Uterus (tissue), 4 donors: ENCODE measurements at places on chromosomes 16 and 17. TPM values are rescaled to one million over a fixed set of nuclear protein-coding genes. Genes with fewer than 3 reads are reported as not detected.

GRCh38 chr17:1995321-1995892 is 29.7 kb downstream of the RTN4RL1 start:
- H3K4me3 ChIP-seq = no peak overlapping the region
- no peaks in the 10 kb centered on the region for H3K4me1 ChIP-seq
- H3K27ac ChIP-seq = no peak overlapping the region
- no peaks in the 10 kb centered on the region for H3K36me3 ChIP-seq
- no peaks in the 10 kb centered on the region for H3K27me3 ChIP-seq
- DNase-seq = no peak

Gene IKZF3
- total RNA-seq = 1.6 TPM

Gene ABCC6
- 7.6 TPM for total RNA-seq

DNA sequence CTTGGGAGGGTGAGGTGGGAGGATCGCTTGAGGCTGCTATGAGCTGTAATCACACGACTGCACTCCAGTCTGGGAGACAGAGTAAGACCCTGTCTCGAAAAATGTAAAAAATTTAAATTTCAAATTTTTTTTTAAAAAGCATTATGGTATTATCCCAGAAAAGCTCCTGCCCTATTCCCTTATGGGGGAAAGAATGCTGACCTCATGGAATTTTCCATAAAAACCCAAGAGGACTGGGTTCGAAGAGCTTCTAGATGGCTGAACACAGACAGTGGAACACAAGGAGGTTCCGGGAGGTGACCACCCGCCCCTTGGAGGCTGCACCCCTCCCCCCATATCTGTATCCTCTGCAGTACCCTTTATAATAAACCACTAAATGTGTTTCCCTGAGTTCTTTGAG is 4.0 kb downstream of the EIF4A3 start:
- no peak overlapping the region for H3K27ac ChIP-seq
- no peak for DNase-seq
- H3K27me3 ChIP-seq = no peaks in the 10 kb centered on the region
- H3K4me1 ChIP-seq = no peaks in the 10 kb centered on the region
- no peak overlapping the region for H3K4me3 ChIP-seq

- H3K4me1 ChIP-seq = peaks cover 14% of the 10 kb centered on the region
- no peak overlapping the region for H3K4me3 ChIP-seq
- no peak overlapping the region for H3K27ac ChIP-seq
These were observed 13.1 kb upstream of the CTCF start for GRCh38 chr16:67549240-67549639.

DNA sequence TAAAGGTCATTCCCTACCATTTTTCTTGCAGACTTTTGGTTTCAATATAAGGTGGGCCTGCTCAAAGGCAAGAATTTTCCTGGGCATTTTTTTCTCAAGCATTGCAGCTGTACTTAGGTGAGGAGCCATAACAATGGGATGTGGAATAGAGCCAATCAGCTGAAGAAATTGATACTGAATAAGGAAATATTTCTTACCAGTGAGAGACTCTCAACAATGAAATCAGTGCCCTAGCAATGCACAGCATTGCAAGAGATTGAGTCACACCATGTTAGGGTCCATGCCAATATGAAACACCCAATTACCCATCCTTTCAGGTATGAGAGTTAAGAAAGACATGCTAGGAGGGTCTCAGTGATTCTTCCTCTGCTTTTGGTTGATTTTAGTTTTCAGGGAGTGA is 237.6 kb downstream of the SOX9 start:
- H3K27ac ChIP-seq = no peak overlapping the region
- H3K36me3 ChIP-seq = no peaks in the 10 kb centered on the region
- no peak overlapping the region for H3K4me3 ChIP-seq
- no peaks in the 10 kb centered on the region for H3K4me1 ChIP-seq
- no peak for DNase-seq
- peaks cover 6% of the 10 kb centered on the region for H3K27me3 ChIP-seq

GRCh38 chr17:78231991-78232858 is 794 bp downstream of the TMEM235 start:
- no peaks in the 10 kb centered on the region for H3K36me3 ChIP-seq
- no peak for DNase-seq
- H3K4me3 ChIP-seq = no peak overlapping the region
- H3K27ac ChIP-seq = no peak overlapping the region
- no peaks in the 10 kb centered on the region for H3K4me1 ChIP-seq
- H3K27me3 ChIP-seq = no peaks in the 10 kb centered on the region

DNA sequence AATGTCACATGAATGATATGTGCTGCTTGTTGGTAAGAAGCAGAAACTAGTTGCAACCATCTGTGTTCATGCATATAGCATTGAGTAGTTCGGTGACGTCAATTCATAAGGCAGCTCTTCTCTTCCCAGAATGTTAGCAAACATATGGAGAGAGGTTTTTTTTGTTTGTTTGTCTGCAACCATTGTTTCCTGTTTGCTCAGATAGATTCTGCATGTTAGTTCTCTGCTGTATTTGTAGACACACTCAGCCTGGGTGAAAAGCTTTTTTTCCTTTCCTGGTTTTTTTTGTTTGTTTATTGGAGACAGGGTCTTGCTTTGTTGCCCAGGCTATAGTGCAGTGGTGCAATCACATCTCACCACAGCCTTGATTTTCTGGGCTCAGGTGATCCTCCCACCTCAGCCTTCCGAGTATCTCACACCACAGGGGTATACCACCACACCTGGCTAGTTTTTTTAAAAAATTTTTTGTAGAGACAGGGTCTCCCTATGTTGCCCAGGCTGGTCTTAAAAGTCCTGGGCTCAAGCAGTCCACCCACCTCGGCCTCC is 16.7 kb downstream of the WSB1 start:
- H3K4me1 ChIP-seq = no peaks in the 10 kb centered on the region
- H3K27me3 ChIP-seq = no peaks in the 10 kb centered on the region
- H3K4me3 ChIP-seq = no peak overlapping the region
- no peaks in the 10 kb centered on the region for H3K36me3 ChIP-seq
- no peak overlapping the region for H3K27ac ChIP-seq

DNA sequence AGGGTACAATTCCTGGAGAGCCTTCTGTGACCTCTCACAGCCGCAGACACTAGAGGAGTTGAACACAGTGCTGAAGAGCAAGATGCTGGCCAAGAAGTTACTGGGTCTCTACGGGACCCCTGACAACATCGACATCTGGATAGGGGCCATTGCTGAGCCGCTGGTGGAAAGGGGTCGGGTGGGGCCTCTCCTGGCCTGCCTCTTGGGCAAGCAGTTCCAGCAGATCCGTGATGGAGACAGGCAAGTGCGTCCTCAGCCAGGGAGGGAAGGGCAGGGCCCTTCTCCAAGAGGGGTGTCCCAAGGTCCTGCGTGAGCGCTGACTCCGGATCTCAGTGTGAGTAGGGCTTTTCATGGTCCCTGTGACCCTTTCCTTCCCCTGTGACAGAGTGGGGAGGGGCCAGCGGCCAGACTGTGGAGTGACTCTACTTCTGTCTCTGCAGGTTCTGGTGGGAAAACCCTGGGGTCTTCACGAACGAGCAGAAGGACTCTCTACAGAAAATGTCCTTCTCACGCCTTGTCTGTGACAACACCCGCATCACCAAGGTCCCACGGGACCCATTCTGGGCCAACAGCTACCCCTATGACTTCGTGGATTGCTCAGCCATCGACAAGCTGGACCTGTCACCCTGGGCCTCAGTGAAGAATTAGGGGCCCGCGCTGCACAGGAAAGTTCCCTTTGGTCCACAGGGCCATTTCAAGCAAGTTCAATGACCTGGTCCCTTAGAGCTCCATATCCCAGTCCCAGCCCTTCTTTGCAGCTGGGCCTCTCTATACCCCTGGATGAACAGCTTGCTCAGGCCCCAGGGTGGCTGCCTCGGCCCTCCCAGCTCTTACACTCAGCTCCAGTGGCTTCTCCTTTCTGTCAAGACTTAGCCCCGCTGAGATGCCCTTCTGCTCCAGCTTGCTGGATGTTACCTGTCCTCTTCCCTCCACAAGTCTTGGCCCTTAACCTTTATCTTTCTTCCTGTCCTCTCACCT is 13.1 kb downstream of the MPO start:
- no peak for DNase-seq
- H3K27ac ChIP-seq = no peak overlapping the region
- H3K4me1 ChIP-seq = no peaks in the 10 kb centered on the region
- H3K27me3 ChIP-seq = no peaks in the 10 kb centered on the region
- H3K4me3 ChIP-seq = no peak overlapping the region
- H3K36me3 ChIP-seq = no peaks in the 10 kb centered on the region

DNA sequence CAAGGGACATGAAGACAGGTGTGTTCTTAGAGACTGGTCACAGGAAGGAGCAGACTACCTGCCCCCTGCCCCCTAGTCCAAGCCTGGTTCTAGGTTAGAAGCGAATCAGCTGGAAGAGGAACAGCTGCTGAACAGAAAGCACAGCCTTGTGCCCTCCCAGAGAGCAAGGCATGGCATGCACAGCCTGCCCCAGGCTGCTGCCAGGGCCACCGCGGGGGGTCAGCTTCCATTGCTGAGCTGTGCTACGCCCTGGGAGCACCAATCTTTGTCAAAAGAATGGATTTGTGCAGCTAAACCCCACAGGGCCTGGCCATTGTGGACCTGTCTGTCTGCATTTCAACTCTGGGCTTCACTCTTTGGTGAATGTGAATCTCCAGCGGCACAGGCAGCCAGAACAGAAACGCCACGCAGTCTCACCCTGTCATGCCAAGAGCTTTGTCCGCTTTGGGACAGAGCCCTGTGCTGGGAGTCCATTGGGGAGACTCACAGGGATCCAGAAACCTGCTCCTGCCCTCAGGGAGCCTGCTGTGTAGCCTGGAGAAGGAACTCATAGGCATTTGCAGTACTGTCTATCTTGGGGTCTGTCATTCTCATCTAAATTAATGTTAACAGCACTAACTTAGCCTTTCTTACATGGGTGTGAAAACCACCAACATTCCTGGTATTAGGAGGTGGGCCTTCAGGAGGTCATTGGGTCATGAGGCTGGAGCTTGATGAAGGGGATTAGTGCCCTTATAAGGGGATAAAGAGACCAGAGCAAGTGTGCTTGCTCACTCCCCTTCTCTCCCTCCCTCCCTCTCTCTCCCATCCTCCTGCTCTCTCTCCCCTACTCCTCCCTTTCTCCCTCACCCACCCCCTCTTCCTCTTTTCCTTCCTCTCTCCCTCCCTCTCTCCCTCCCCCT is 25.6 kb upstream of the CDRT4 start:
- no peak overlapping the region for H3K4me3 ChIP-seq
- no peaks in the 10 kb centered on the region for H3K36me3 ChIP-seq
- no peak for DNase-seq
- H3K27me3 ChIP-seq = no peaks in the 10 kb centered on the region
- H3K27ac ChIP-seq = no peak overlapping the region

DNA sequence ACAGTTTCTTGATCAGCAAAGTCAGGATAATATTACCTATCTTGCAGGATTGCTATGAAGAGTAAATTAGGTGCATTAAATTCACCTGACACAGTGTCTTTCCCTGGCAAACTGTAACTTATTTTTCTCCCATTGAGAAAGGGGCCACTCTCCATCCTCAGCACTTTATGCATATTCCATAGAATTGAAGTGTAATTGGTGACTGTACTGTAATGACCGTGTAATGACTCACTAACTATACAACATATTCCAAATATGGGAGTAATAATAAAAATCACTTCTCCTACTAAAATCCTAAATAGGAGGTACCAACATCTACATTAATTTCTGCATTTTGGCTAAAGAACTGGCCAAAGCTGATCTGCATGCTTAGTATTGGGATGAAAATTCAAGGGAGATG is 141.9 kb upstream of the NOG start:
- no peak overlapping the region for H3K27ac ChIP-seq
- H3K36me3 ChIP-seq = no peaks in the 10 kb centered on the region
- no peak for DNase-seq
- no peaks in the 10 kb centered on the region for H3K27me3 ChIP-seq
- no peaks in the 10 kb centered on the region for H3K4me1 ChIP-seq

DNA sequence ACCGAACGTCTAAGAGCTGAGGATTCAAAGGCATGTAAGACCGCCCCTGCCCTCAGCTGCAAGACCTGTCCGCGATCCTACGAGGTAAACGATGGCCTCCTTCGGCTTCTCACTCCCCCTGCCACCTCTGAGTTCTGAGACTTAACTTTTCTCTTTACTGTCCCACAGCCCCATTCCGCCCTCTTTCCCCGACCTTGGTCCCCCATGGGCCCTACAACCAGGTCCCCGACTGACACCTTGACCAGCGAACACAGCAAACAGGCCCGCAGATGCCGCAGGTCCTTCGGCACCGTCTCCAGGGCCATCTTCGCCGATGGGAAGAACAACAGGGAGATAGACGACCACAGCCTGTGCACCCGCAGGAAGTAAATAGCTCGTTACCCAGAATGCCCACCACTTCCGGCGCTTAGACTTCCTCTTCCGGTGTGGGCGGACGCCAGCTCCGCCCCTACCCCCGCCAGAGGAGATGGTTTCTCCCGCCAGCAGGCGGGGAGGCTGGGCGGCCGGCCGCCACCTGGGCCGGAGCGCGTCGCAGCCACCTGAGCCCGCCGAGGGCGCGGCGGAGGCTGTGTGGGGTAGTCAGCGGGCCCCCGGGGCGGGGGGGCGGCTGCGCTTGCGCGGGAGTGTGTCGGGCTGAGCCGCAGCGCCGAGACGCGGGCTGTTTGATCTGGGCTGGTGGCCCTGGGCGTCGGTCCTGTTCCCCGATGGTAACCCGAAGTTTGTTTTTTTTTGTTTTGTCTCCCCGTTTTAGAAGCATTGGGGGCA is at the start of gene SUPT4H1:
Gene SUPT4H1 (minus strand): TSS at position 371 of the 765 bp plus-strand sequence. CDS start 66 bp downstream, at position 305.
- H3K27ac ChIP-seq = peak within 1 kb of the TSS; percentile 92
- peak; percentile 84 for DNase-seq
- H3K4me3 ChIP-seq = peak within 1 kb of the TSS; percentile 92
- no peaks in the 10 kb centered on the region for H3K27me3 ChIP-seq
- no peaks in the 10 kb centered on the region for H3K36me3 ChIP-seq
- no peaks in the 10 kb centered on the region for H3K4me1 ChIP-seq

DNA sequence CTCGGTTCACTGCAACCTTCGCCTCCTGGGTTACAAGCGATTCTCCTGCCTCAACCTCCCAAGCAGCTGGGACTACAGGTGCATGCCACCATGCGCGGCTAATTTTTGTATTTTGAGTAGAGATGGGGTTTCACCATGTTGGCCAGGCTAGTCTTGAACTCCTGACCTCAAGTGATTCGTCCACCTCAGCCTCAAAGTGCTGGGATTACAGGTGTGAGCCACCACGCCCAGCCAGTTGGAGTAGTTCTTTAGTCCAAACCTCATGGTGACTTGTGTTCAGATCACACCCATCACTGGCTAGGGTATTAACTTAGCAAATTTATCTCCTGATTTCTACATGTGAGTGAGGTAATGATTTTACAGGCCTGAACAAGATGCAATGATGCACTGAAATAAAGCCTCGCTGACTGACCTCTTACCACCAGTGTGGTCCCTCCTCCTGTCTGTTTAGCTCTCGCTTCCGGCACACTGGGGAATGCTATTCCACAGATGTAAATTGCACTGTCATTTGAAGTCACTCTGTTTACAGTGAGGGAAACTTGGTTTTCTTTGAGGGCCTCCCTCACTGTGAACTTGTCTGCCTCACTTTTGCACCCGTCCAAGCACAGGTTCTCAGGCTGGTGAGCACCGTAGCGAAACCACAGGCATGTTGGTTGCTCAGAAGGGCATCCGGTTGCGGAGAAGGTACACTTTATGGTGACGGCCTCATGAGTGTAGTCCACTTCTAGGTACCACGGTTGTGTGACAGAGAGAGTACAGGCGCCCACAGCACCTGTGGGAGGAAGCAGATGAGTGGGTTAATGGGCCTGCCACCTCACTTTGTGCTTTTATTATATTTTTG is 5.5 kb downstream of the IGSF6 start:
- no peaks in the 10 kb centered on the region for H3K4me1 ChIP-seq
- H3K27ac ChIP-seq = peak overlapping the region; percentile 53
- DNase-seq = no peak
- H3K36me3 ChIP-seq = no peaks in the 10 kb centered on the region

Gene WIPF2
- total RNA-seq = 4.9 TPM

- H3K36me3 ChIP-seq = no peaks in the 10 kb centered on the region
- peaks cover 17% of the 10 kb centered on the region for H3K4me1 ChIP-seq
- DNase-seq = no peak
- no peak overlapping the region for H3K27ac ChIP-seq
- H3K4me3 ChIP-seq = no peak overlapping the region
These were observed 3.8 kb upstream of the C1QL1 start for GRCh38 chr17:44971776-44972483.
